ENCODE measurements at places on chromosomes 4 and X.
A peak's percentile ranks its signal among the peaks of the same experiment; 100 is the strongest.

- DNase-seq, result no peak
Measured at GRCh38 chr4:158285429-158286216, 75.3 kb downstream of the TMEM144 start.

- DNase-seq, result no peak
Measured at GRCh38 chr4:159498446-159499115, 395.7 kb downstream of the RAPGEF2 start.

DNA sequence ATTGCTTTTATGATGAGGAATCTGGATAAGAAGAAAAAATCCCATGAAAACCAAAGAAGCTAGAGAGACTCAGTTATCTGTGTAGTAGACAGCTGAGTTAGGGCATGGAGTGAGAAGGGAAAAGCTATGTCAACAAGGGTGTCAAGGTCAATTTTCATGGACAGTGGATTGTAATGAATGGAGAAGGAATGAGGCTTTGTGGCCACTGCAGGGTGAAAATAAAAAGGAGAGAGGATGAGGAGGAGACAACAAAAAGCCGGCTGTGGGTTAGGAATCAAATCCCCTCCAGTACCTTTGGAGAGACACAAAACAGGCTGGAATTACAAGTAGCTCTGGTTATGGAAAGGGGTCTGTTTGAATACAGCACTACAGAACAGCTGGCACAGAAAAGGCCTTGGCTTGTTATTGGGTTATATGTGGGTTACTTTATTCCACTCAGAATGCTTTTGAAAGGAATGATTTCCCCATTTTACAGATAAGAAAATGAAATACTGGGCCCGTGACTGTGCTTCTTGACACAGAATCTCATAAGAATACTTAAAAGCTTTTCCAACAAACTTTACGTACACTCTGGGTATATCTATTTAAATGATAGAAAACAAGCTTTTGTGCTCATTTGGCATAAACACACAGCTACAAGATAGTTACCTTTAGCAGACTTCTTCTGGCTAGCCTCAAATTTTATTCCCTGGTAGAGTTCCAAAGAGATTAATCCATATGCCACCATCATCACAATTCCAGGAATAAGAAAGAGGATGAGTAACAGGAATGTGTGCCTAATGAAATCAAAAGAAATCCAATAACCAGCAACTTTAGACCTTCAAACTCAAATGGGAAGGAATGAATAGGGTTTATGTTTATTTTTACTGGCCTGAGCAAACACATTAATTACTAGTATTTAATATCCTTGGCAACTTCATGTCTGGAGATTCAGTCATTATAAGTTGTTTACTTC is 7.5 kb downstream of the CCKAR start:
- no peak for DNase-seq

DNA sequence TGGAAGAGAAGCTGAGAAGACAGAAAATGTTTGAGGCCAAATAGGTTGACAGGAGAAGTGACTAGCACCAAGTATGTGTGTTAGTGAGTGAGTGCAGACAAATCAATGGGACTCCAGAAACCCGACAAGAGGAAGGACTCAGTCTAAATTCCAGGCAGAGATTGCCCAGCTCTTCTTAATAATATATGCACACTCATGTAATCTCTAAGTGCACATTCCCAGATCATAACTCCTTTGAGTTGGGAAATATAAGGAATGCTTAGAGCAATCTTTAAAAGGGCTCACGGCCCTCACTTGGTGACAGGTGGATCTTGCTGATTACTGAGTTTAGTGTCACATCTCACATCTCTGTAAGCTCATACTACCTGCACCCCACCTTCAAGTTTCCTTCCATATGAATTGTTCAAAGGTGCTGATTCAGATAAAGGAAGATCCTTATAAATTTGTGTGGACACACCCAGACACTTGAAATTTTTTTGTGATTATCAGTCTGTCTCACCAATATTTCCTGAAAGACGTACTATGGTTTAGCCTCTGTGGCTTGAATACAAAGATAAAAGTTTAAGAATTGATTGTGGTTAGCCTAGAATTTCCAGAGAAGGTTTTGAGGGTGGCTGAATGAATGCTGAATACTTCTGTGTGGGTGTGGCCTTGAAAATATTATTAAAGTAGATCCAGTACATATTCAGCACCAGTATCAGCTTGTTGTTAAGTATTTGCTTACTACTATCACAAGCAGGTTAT is 205.1 kb upstream of the UGT8 start:
- no peak for DNase-seq

- DNase-seq, result no peak
Measured at GRCh38 chr4:11155208-11155867, 273.4 kb downstream of the HS3ST1 start.

GRCh38 chrX:114962209-114962608 is 55.2 kb downstream of the IL13RA2 start:
- DNase-seq, result no peak

- no peak for DNase-seq
Measured at GRCh38 chr4:53847965-53848364, 216.4 kb downstream of the CHIC2 start.

DNA sequence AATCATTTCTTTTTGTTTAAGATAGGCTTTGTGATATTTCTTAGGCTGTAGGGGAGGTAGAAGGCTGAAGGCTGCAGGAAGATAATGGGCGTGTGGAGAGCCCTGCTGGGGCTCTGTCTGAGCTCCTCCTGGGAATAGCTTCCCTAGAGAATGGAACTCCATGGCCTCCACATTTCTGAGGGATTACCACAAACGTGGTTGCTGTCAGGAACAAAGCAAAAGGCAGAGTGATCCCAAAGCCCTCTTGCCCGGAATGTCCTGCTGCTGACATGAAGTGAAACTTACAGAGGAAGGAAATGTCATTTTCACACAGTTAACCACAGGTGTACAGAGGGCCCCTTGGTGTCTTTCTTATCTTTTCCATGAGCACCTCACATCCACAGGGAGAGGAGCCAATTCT is 89.3 kb downstream of the DDIT4L start:
- DNase-seq, result no peak

- peak; percentile 63 for DNase-seq
Measured at GRCh38 chrX:49184294-49185281, 1.6 kb downstream of the PRICKLE3 start.

DNA sequence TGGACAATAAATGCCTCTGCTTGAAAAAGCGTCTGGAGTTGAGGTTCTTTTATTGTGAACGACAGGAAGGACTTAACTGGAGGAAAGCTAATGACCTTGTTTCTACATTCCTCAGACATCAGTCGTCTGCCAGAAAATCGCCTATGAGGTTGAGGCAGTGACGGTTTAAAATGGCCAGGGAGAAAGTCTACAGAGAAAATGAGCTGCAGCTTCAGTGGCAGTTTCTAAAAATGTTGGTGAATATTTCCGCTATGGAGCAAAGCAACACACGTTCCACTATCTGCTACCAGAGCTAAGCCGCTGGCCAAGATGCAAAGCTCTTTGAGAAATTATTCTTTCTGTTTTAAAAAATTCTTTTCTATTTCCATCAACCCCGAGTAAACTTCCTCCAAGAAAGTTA is 116.9 kb upstream of the GALNT7 start:
- DNase-seq, result no peak

GRCh38 chr4:102799816-102800215 is 27.5 kb downstream of the UBE2D3 start:
- no peak for DNase-seq

DNA sequence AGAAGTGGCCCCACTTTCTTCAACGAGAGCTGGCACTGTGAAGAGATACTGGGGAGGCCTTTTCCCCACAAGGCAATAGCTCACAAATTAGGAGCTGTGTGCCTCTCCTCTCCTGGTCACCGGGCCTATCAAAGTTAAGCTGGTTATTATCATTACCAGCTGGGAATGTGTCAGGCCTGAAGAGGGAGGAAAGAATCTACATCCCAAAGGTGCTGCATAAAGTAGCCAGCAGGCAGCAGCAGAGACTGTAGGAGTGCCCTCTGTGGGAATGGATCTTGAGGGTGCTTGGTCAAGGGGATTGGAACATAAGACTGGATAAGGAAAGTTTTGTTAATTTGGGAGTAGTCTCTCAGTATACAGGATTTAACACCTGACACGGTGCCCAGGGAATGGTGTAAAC is 9.1 kb upstream of the TMPRSS11D start:
- no peak for DNase-seq

GRCh38 chr4:118206627-118207026 is 146.2 kb downstream of the PRSS12 start:
- DNase-seq, result no peak

GRCh38 chrX:134025986-134026545 is 40.7 kb upstream of the GPC3 start:
- no peak for DNase-seq

GRCh38 chrX:134936542-134936941 is 54.2 kb upstream of the SMIM10 start:
- DNase-seq, result no peak
